ENCODE measurements at places on chromosomes 11 and 22. TPM values are rescaled to one million over a fixed set of nuclear protein-coding genes. Genes with fewer than 3 reads are reported as not detected.

GRCh38 chr11:61503135-61503770 is 5.3 kb upstream of the LRRC10B start:
- DNase-seq, result no peak

DNA sequence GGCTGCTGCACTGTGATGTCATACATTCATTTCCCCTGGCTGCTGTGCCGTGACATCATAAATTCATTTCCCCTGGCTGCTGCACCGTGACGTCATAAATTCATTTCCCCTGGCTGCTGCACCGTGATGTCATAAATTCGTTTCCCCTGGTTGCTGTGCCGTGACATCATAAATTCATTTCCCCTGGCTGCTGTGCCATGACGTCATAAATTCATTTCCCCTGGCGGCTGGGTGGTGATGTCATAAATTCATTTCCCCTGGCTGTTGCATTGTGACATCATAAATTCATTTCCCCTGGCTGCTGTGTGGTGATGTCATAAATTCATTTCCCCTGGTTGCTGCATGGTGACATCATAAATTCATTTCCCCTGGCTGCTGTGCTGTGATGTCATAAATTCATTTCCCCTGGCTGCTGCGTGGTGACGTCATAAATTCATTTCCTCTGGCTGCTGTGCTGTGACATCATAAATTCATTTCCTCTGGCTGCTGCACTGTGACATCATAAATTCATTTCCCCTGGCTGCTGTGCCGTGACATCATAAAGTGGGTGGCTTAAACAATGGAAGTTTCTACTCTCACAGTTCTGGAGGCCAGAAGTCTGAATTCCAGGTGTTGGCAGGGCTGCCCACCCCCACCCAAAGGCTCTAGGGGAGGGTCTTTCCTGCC is 301.1 kb downstream of the SHANK2 start:
- DNase-seq, result no peak

DNA sequence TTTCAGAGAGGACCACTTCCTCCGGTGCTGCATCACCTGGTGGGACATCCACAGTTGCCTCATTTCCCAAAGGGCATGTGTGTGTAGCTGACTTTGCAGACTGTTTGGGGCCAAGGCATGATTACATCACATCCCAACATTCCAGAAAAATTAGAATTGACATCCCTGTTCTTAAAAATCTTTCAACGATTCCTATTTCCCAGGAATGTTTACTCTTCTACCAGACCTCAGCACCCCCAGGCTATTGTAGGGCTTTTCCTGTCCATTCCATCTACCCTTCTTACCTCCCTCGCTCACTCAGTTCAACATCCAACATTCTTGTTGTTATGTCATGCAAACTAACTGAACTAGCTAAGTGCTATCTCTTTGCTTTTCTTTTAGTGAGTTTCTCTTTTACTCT is 37.3 kb downstream of the PIWIL4 start:
- no peak for DNase-seq

DNA sequence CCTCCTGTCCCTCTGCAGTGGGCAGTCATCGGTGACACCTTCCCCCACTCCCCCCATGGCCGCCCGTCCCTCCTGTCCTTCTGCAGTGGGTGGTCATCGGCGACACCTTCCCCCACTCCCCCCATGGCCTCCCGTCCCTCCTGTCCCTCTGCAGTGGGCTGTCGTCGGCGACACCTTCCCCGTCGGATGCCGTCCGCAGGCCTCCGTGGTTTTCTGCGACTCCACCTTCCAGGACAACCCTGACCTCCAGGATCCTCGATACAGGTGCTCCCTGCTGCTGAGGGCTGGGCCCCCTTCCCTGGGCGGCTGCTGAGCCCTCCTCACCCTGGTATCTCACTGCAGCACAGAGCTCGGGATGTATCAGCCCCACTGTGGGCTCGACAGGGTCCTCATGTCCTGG is 2.2 kb downstream of the MIOX start:
- no peak for DNase-seq

Gene MS4A4A
- not detected for total RNA-seq

Gene OR56A1
- not detected for total RNA-seq
